ENCODE measurements at places on chromosomes 12 and 14.

DNA sequence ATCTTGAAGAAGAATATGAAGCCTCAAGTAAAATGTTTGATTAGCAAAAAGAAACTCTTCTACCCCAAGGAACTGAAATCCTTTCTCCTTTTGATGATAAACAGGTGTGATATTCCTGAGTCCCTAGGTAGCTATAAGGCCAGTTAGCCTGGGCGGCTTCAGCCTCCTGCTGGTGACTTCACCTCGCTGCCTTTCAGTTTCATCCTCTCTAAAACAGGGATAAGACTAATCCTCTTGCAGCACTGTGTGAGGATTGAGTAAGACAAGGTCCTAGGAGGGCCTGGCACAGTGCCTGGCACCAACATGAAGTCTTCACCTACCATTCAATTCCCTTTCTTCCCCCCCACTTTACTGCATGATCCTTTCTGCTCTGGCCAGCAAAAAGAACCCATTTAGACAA, 42.1 kb downstream of the CIT start:
- H3K27me3 ChIP-seq = no peaks in the 10 kb centered on the region
- H3K36me3 ChIP-seq = no peaks in the 10 kb centered on the region
- H3K27ac ChIP-seq = no peak overlapping the region
- no peaks in the 10 kb centered on the region for H3K4me1 ChIP-seq
- no peak for DNase-seq

- no peak overlapping the region for H3K27ac ChIP-seq
- H3K36me3 ChIP-seq = no peaks in the 10 kb centered on the region
- H3K4me3 ChIP-seq = no peak overlapping the region
- no peak for DNase-seq
- H3K4me1 ChIP-seq = no peaks in the 10 kb centered on the region
Observed at GRCh38 chr12:33763331-33763730, 259.0 kb upstream of the ALG10 start.

DNA sequence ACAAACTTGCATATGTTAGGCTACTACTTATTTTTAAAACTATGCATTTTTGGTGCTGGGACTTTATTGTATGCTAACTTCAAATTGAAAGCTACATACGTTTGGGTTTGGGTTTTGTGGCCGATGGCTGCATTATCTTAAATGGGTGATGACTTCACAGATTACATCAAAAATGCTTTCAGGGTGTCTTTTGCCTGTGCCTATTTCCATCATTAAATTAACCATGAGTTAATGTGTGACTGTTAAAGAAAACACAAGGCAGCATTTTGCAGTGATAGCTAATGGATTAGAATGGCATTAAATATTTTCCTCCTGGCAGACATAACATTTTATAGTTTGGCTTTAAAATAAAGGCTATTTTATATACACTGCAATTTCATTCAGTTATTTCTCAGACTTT, 352.3 kb downstream of the EGLN3 start:
- no peak overlapping the region for H3K27ac ChIP-seq
- DNase-seq = no peak
- H3K36me3 ChIP-seq = no peaks in the 10 kb centered on the region
- no peak overlapping the region for H3K4me3 ChIP-seq

DNA sequence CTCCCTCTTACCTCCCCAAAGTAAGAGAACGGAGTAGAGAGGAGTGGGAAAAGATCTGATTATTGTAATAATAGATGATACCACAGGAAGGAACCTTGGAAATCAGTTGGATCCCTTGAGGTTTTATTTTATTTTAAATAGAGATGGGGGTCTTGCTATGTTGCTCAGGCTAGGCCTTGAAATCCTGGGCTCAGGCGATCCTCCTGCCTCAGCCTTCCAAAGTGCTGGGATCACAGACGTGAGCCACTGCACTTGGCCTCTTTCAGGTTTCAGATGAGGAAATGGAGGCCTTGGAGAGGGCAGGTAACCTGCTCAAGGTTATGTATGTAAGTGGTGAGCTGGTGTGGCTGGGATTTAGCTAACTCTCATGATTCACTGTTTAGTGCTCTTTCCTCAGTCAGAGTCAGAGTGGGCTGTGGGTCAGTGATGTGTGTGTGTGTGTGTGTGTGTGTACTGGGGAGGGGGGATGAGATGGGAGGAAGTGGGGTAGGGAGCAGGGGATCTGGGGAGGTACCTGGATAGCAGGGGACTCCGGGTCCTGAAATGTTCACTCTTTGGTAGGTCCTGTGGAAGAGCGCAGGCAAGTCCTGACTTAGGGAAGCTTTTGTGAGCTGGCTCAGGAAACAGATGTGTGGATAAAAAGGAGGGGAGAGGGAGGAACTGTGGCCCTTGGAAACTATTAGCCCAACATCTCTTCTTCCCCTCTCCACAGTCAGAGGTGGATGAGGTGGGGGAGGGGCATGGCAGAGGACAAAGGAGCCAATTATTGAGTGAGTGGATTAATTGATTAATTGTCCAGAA, 4.7 kb upstream of the CISTR start:
- H3K27ac ChIP-seq = no peak overlapping the region
- no peak overlapping the region for H3K4me3 ChIP-seq
- H3K4me1 ChIP-seq = peaks cover 11% of the 10 kb centered on the region
- DNase-seq = no peak

DNA sequence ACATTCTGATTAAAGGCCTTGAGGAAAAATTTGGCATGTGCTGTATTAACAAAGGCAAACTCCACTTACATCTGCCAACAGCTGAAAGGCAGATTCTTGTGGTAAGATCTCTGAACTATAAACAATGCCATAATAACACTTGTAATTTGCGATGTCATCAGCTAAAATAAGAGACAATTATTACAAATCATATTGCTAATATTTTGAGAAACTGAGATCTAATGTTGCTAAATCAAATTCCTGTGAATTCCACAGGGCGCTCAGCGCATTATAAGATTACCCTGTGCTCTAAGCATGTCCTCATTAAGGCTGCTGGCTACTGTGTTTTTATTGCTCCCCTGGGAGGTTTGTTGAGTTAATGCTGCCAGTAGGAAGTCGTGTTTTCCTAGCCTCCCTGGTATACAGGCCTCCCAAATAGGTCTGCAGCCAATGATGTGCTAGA, 244.8 kb downstream of the DACT1 start:
- no peak for DNase-seq
- no peak overlapping the region for H3K27ac ChIP-seq
- no peaks in the 10 kb centered on the region for H3K36me3 ChIP-seq
- no peak overlapping the region for H3K4me3 ChIP-seq
- H3K4me1 ChIP-seq = no peaks in the 10 kb centered on the region

- peak overlapping the region; percentile 93 for H3K4me3 ChIP-seq
- H3K4me1 ChIP-seq = peaks cover 55% of the 10 kb centered on the region
- peak; percentile 40 for DNase-seq
- H3K27ac ChIP-seq = peak overlapping the region; percentile 94
- H3K36me3 ChIP-seq = peaks cover 16% of the 10 kb centered on the region
Observed at GRCh38 chr12:121801595-121802484, 2.0 kb upstream of the SETD1B start.

GRCh38 chr12:116597886-116598285, 38.7 kb downstream of the MAP1LC3B2 start:
- DNase-seq = no peak
- H3K27me3 ChIP-seq = peaks cover 3% of the 10 kb centered on the region
- H3K4me1 ChIP-seq = peaks cover 9% of the 10 kb centered on the region
- H3K27ac ChIP-seq = no peak overlapping the region
- H3K4me3 ChIP-seq = no peak overlapping the region

- no peaks in the 10 kb centered on the region for H3K4me1 ChIP-seq
- peaks cover 48% of the 10 kb centered on the region for H3K36me3 ChIP-seq
- no peaks in the 10 kb centered on the region for H3K27me3 ChIP-seq
- no peak overlapping the region for H3K4me3 ChIP-seq
- no peak for DNase-seq
Observed at GRCh38 chr12:120067901-120068300, 48.7 kb downstream of the RAB35 start.

- peak overlapping the region; percentile 92 for H3K27ac ChIP-seq
- peaks cover 26% of the 10 kb centered on the region for H3K4me1 ChIP-seq
- H3K4me3 ChIP-seq = peak overlapping the region; percentile 92
- peak; percentile 74 for DNase-seq
- H3K27me3 ChIP-seq = no peaks in the 10 kb centered on the region
Observed at GRCh38 chr12:118377884-118378470, 1.6 kb downstream of the SUDS3 start.

DNA sequence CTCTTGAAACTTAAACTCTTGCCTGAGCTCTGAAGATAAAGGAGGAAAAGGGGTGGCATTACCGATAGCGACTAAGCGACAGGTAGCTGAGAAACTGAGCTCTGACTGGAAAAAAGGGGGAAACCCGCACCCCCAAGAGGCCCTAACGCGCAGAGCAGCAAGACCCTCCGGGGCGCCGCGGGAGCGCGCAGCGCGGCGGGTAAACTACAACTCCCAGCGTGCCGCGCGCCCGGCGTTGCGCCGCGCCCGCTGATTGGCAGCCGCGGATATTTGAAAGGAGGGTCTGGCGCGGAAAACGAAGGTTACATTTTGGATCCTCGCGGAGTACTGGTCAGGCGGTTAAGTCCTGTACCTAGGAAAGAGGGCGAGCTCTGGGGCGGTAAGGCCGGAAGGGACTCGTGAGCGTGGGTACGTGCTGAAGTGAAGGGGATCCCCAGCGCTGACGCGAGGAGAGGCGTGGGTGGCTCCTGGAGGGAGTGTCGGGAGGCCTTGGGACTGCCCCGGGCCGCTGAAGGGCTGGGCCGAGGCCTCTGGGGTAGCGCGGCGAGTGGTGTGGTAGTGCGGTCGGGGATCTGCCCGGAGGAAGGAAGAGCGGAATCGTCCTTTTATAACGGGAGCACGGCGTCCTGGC, at the start of gene ESPL1:
ESPL1 (plus strand) TSS at position 301 of the 631 bp plus-strand sequence. CDS start 468 bp downstream, outside the sequence.
- DNase-seq = peak; percentile 75
- no peaks in the 10 kb centered on the region for H3K36me3 ChIP-seq
- H3K27me3 ChIP-seq = no peaks in the 10 kb centered on the region

DNA sequence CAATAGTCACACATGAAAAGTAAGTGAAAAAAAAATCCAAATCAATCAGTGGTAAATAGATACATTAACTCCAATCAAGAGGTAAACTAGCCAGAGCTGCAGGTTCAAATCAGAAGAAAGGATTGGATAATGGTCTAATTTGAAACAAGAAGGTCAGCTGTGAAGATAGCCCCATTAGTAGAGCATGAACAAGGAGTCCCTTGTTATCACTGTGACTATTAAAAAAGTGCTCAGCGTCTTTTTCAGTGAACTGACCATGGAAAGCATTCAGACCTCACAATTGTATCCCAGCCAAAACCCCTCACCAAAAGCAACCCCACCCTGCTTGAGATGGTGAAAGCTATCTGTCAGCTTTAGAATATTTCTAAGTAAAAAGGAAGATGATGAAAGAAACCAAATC, 125.0 kb upstream of the EGLN3 start:
- H3K27ac ChIP-seq = no peak overlapping the region
- DNase-seq = no peak
- no peak overlapping the region for H3K4me3 ChIP-seq
- H3K27me3 ChIP-seq = no peaks in the 10 kb centered on the region
- no peaks in the 10 kb centered on the region for H3K4me1 ChIP-seq

GRCh38 chr14:59529189-59529588, 44.9 kb downstream of the JKAMP start:
- H3K27me3 ChIP-seq = peaks cover 2% of the 10 kb centered on the region
- no peak overlapping the region for H3K27ac ChIP-seq
- no peaks in the 10 kb centered on the region for H3K4me1 ChIP-seq

DNA sequence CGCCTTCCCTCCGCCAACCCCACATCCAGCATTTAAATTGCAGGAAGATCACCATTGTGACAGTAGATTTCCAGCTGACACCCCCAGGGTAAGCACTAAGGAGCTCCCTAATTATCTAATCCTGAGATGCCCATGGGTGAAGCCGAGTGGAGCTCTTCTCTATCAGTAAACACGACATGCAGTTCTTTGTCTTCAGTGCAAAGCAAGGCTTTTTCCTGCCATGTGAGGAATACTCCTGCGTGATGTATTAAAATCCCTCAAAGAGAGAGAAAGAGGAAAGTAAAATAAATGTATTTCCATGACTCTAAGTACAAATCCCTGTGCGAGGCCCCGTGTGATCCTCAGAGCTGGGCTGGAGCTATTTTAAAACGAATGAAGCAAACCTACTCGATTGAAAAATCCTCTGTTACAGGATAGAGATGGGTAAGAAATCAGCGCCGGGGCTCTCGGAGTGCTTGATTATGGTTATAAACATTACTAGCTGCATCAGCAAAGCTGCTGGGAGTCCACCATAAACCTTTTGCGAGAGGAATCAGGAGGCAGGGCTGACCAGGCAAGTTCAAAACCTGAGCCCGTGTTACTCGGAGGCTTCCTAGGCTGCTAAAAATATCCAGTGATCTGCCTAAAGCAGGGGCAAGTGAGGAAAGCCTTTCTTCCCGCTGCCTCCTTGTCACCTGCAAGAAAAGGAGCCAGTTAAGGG, 61.5 kb downstream of the MAP1LC3B2 start:
- no peaks in the 10 kb centered on the region for H3K4me1 ChIP-seq
- H3K27me3 ChIP-seq = no peaks in the 10 kb centered on the region
- no peak overlapping the region for H3K27ac ChIP-seq
- H3K4me3 ChIP-seq = no peak overlapping the region
- DNase-seq = no peak

DNA sequence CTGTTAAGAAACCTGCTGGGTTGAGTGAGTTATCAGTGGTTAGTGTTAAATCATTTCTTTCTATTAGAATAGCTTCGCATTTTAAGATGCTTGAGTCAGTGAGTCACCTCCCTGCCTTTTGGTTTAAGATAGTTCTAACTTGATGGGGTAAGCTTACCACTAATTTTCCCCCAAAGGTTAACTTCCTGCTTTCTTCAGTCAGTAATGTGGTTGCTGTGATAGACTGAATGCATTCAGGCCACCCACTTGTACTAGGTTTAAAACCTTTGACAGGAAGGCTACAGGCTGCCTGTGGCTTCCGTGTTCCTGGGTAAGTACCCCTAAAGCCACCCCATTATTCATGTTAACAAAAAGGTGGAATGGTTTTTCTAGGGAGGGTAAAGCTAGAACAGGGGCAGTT, 25.3 kb downstream of the CLEC2A start:
- H3K27me3 ChIP-seq = no peaks in the 10 kb centered on the region
- peaks cover 16% of the 10 kb centered on the region for H3K4me1 ChIP-seq
- peak; percentile 43 for DNase-seq
- no peak overlapping the region for H3K27ac ChIP-seq

GRCh38 chr12:4460761-4461160, 15.1 kb upstream of the FGF6 start:
- no peaks in the 10 kb centered on the region for H3K36me3 ChIP-seq
- H3K27ac ChIP-seq = no peak overlapping the region
- no peak for DNase-seq

- no peak for DNase-seq
- no peak overlapping the region for H3K27ac ChIP-seq
- H3K4me3 ChIP-seq = no peak overlapping the region
- H3K36me3 ChIP-seq = no peaks in the 10 kb centered on the region
Observed at GRCh38 chr12:115062741-115063140, 378.8 kb upstream of the TBX3 start.

GRCh38 chr12:89316705-89317139, 35.6 kb downstream of the DUSP6 start:
- no peaks in the 10 kb centered on the region for H3K4me1 ChIP-seq
- H3K4me3 ChIP-seq = no peak overlapping the region
- no peak overlapping the region for H3K27ac ChIP-seq
- no peaks in the 10 kb centered on the region for H3K27me3 ChIP-seq

GRCh38 chr12:17778242-17778641, 311.8 kb downstream of the RERGL start:
- no peaks in the 10 kb centered on the region for H3K27me3 ChIP-seq

Data from CD4-positive, CD25-positive, alpha-beta regulatory T cell (primary cell).